NCI-H82 (cell line): ENCODE measurements at places on chromosomes 11 and 22.

GRCh38 chr22:36253523-36254490 lies 874 bp downstream of the APOL1 start:
- no peak for DNase-seq

DNA sequence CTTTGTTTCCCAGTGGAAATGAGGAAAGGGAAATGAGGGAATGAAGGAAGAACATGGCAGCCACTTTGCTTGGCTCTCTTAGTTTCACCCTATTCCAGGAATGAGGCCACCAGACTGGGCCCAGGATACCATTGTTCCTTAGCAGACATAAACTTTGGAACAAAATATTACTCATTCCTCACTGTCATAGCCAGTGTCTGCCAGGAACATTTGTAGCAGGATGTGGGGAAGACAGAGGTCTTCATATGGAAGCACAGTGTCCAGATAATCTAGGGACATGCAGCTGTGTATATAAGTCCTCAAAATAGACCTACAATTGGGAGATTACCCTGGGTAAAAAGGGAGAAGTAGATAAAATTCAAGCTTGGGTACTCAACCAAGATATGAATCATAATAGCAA lies 15.2 kb upstream of the FUT4 start:
- DNase-seq = no peak

DNA sequence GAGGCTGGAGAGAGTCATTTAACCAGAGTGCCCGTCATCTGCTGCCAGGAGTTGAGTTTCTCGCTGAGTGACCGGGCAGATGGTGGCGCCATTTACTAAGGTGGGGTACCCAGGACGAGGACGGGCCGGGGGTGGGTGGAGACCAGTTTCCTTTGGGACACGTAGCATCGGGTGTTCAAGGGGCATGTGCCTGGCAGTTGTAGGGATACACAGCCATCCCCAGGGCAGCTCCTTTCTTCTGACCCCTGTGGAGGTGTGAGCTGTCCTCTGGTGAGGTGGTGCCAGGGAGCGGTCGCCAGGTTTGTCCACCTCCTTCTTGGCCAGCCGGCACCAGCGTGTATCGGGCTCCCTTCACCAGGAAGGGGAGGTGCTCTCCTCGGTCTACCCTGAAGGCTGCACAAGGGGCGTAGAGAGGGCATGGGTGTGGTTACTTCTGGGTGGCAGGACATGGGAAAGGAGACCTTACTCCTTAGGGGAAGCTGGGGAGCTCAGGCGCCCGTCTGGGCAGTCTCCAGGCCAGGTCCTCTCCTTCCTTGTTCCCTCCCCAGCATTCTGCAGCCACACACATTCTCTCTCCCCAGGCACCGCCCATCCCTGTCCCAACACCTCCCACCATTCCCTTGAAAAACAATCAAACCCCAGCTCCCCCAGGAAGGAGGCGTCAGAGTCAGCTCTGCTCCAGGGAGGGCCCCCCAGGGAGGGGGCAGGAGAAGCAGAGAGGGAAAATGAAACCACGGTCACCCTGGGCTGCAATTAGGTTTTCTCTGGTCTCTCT lies 10.3 kb upstream of the MB start:
- peak; percentile 53 for DNase-seq

DNA sequence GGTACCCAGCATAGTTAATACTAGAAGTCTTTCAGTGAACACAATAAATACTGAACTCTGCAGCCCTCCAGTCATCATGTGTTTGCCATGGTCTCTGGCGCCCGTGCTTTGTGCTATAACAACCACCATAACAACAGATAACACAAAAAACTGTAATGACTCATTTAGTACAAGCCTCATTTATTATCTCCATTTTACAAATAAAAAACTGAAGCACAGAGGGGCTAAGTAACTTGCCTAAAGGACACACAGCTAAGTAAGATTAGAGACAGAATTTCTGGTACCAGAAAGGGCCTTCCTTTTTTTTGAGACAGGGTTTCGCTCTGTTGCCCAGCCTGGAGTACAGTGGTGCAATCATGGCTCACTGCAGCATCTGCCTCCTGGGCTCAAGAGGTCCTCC lies 19.5 kb downstream of the RBFOX2 start:
- no peak for DNase-seq

- DNase-seq = no peak
These were observed 19.1 kb downstream of the INCENP start for GRCh38 chr11:62142921-62143320.

DNA sequence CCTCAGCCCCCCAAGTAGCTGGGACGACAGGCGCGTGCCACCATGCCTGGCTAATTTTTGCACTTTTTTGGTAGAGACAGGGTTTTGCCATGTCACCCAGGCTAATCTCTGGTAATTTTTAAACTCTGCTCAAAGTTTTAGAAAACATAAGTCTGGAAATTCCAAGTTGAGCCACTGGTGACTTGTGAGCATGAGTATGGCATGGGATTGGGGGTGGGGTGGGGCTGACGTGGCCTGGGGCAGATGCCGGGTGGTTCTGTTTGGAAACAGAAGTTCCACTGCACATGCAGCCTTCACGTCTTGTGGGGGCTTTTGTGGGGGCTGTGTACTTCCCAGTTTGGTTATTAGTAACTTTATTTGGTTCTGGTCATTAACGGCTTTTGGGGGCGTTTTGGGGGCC lies 67.3 kb downstream of the PTPRJ start:
- DNase-seq = no peak

- no peak for DNase-seq
These were observed 3.8 kb upstream of the TMEM123 start for GRCh38 chr11:102456381-102456780.

DNA sequence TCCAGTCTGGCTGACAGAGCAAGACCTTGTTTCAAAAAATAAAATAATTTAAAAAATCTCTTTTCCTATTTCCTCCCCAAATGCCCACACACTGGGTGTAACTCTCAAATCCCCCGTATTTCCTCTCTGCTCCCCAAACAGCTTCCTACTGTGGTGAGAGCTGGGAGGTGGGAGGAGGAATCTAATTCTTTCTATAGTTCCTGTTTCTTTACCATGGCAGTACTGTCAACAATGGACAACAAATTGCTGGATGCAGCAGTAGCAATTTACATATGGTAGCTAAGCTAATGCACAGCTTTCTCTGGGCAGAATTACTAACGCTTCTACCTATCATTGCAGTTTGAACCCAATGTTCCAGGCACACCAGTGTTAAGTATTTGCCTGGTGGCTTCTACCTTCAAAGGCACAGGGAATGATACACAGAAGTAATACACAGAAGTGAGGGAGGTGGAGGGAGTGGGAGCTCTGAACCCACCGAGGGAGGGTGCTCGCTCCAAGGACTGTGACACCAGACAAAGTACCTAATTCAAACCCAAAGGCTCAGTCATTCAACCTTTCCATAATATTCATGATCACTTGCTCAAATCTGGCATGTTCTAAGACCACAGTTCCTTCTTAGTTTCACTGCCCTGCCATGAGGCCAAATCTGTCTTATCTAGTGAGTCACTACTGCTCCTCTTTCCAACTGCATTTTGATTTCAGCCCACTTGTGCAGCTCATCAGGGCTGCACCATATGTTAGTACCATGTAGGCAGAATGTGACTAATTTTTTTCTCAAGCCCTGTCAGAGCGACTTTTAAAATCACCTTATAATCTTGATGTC lies 37.9 kb downstream of the CELF1 start:
- DNase-seq = no peak
